ENCODE measurements at places on chromosomes 3 and 15.

DNA sequence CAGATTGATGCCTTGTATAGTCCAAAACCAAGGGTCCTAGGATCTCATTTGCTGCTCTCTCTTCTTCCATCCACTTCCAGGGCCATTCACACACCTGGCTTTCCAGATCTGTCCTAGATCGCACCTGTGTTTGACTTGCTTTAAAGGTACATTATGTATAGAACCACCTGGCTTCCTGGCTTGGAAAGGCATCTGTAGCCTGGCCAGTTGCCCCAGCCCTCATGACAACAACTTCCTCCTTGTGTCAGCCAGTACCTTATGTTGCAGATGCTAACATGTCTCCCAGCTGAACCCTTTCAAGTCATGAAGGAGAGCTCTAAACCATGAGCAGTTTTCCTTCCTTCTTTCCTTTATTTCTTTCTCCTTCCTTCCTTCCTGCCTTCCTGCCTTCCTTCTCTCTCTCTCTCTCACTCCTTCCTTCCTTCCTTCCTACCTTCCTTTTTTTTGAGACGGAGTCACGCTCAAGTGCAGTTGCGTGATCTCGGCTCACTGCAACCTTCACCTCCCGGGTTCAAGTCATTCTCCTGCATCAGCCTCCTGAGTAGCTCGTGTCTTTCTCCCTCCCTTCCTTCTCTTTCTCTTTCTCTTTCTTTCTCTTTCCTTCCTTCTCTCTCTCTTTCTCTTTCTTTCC is 2.5 kb upstream of the HTR3C start:
- H3K27me3 ChIP-seq, result no peaks in the 10 kb centered on the region
- DNase-seq, result no peak
- no peak overlapping the region for H3K4me3 ChIP-seq
- no peaks in the 10 kb centered on the region for H3K4me1 ChIP-seq
- no peak overlapping the region for H3K27ac ChIP-seq

- H3K4me1 ChIP-seq, result peaks cover 14% of the 10 kb centered on the region
- H3K4me3 ChIP-seq, result no peak overlapping the region
- H3K27ac ChIP-seq, result no peak overlapping the region
- no peak for DNase-seq
- H3K27me3 ChIP-seq, result peaks cover 4% of the 10 kb centered on the region
Measured at GRCh38 chr3:128813097-128813496, 66.3 kb upstream of the ACAD9 start.

- no peaks in the 10 kb centered on the region for H3K27me3 ChIP-seq
- no peaks in the 10 kb centered on the region for H3K4me1 ChIP-seq
- no peak for DNase-seq
- no peak overlapping the region for H3K27ac ChIP-seq
- no peak overlapping the region for H3K4me3 ChIP-seq
Measured at GRCh38 chr15:45259796-45260195, 7.8 kb downstream of the SLC28A2 start.

- H3K27me3 ChIP-seq, result no peaks in the 10 kb centered on the region
- no peak for DNase-seq
- no peak overlapping the region for H3K4me3 ChIP-seq
- H3K4me1 ChIP-seq, result no peaks in the 10 kb centered on the region
- H3K27ac ChIP-seq, result no peak overlapping the region
Measured at GRCh38 chr15:54045397-54045796, 67.2 kb downstream of the UNC13C start.

DNA sequence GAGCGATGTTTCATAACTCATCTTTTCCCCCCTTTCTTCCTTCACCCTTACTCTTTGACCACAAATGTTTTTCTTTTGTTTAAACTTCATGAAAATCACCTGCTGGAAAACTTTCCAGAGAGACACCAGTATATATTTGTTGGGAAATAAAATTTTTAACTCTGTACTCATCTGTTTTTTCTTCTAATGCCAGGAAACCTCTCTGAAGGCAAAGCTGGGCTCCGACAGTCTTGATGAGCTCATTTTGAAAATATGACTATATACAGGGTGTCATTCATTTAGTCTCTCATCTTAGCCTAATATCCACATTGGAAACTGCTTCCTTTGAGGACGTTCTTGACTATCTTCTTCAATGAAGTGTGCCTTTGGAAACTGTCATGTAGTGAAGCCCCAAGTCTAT is 339.6 kb upstream of the ROBO2 start:
- DNase-seq, result no peak
- no peak overlapping the region for H3K27ac ChIP-seq
- no peaks in the 10 kb centered on the region for H3K27me3 ChIP-seq
- no peaks in the 10 kb centered on the region for H3K36me3 ChIP-seq

DNA sequence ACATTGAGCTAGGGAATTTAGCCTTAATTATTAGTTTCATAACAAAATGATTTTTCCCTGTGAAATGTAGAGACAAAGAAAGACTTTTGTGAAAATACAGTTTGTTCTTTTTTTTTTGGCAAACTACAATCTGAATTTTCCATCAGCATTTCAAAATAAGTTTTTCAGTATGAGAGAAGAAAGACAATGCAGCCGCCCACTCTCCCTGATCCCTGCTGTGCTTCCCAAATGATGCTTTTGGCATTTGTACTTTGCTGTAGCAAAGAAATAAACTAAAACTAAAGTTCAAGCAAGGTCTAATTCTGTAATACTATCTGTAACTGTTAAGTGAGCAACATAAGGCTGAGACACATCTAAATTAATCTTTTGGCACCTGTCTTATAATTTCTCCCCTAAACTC is 782.2 kb downstream of the VGLL3 start:
- no peak overlapping the region for H3K4me3 ChIP-seq
- no peaks in the 10 kb centered on the region for H3K4me1 ChIP-seq
- no peaks in the 10 kb centered on the region for H3K27me3 ChIP-seq
- no peak for DNase-seq

DNA sequence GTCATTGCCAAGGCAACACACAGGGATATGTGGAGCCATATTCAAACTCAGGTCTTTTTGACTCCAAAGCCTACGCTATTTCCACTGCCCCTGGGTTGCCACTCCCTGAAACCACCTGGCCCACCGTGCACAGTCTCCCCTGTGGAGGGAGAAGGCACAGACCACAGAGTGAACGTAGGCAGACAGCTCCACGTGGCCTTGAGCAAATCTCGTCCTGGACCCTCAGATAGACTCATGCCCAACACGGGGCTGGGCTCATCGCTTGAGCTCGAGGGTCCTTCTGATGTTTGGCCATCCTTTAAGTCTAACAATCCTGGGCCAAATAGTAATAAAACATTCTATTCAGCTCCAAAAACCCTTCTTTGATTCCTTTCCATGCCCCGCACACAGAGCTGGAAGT is 72.0 kb downstream of the CPN2 start:
- peaks cover 7% of the 10 kb centered on the region for H3K27me3 ChIP-seq
- DNase-seq, result peak; percentile 4
- H3K36me3 ChIP-seq, result no peaks in the 10 kb centered on the region
- no peak overlapping the region for H3K4me3 ChIP-seq

DNA sequence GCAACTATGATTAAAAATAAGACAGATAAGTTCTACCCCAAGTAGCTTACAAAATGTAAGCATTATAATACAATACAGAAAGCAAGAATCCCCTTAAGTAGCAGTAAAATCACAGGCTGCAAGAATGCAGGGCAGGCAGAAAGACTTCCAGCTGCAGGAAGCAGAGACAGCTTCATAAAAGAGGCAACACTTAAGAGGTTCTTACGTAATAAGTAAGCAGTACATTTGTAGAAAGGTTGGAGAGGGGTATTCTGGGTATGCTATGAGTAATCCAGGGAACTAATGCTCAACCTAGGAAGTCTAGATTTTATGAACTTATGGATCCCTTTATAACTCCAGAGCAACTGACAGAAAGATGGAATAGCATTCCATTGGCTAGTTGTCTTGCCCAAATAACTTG is 151.6 kb downstream of the IL5RA start:
- no peaks in the 10 kb centered on the region for H3K36me3 ChIP-seq
- no peak overlapping the region for H3K27ac ChIP-seq
- H3K4me1 ChIP-seq, result no peaks in the 10 kb centered on the region
- no peaks in the 10 kb centered on the region for H3K27me3 ChIP-seq

- H3K4me3 ChIP-seq, result no peak overlapping the region
- H3K27me3 ChIP-seq, result no peaks in the 10 kb centered on the region
- H3K36me3 ChIP-seq, result peaks cover 26% of the 10 kb centered on the region
- no peak overlapping the region for H3K27ac ChIP-seq
- H3K4me1 ChIP-seq, result no peaks in the 10 kb centered on the region
Measured at GRCh38 chr15:80945605-80946004, 44.0 kb downstream of the MESD start.

- H3K27ac ChIP-seq, result no peak overlapping the region
- H3K36me3 ChIP-seq, result no peaks in the 10 kb centered on the region
- no peak for DNase-seq
- H3K27me3 ChIP-seq, result no peaks in the 10 kb centered on the region
Measured at GRCh38 chr15:60528530-60528929, 49.6 kb upstream of the ICE2 start.

DNA sequence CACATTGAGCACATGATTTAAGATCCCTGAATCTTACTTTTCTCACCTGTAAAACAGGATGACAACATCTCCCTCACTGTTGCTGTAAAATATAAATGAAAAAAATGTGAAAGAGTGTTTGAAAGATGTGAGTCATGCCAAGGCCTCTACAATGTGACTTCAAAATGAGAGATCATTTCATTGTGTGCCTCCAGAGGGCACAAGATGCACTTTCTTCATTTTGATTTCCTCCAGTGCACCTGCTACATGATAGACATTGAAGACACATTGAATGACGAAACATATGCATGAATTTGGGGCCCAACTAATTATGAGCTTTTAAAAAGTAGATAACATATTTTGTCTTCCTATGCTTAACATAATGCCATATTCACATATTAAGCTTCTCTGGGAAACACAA is 170.3 kb downstream of the MOBP start:
- peaks cover 3% of the 10 kb centered on the region for H3K27me3 ChIP-seq
- H3K27ac ChIP-seq, result no peak overlapping the region
- no peak overlapping the region for H3K4me3 ChIP-seq
- DNase-seq, result no peak
- H3K36me3 ChIP-seq, result no peaks in the 10 kb centered on the region

DNA sequence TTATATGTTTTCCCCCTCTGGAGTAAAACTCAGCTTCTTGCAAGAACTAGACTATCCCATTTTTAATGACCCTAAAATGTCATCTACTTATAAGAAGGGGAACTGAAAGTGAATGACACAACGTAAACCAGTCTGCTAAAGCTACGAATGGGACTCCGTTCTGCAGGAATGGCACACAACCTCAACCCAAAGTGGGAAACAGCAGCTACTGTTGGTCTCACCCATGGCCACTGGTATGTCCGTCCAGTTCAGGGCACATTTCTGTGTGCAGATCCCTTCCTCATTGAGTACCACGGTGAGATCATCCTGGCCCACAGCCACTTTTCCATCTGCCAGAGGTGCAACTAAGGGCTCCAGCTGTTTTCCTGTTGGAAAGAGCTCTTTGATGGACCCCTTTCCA is 23.8 kb downstream of the VPS39 start:
- peaks cover 2% of the 10 kb centered on the region for H3K27me3 ChIP-seq
- no peak for DNase-seq
- no peaks in the 10 kb centered on the region for H3K36me3 ChIP-seq
- no peak overlapping the region for H3K27ac ChIP-seq
- no peak overlapping the region for H3K4me3 ChIP-seq

GRCh38 chr3:177051411-177051810 is 145.9 kb downstream of the TBL1XR1 start:
- no peaks in the 10 kb centered on the region for H3K27me3 ChIP-seq
- H3K27ac ChIP-seq, result peak overlapping the region; percentile 72
- H3K36me3 ChIP-seq, result no peaks in the 10 kb centered on the region
- DNase-seq, result no peak

DNA sequence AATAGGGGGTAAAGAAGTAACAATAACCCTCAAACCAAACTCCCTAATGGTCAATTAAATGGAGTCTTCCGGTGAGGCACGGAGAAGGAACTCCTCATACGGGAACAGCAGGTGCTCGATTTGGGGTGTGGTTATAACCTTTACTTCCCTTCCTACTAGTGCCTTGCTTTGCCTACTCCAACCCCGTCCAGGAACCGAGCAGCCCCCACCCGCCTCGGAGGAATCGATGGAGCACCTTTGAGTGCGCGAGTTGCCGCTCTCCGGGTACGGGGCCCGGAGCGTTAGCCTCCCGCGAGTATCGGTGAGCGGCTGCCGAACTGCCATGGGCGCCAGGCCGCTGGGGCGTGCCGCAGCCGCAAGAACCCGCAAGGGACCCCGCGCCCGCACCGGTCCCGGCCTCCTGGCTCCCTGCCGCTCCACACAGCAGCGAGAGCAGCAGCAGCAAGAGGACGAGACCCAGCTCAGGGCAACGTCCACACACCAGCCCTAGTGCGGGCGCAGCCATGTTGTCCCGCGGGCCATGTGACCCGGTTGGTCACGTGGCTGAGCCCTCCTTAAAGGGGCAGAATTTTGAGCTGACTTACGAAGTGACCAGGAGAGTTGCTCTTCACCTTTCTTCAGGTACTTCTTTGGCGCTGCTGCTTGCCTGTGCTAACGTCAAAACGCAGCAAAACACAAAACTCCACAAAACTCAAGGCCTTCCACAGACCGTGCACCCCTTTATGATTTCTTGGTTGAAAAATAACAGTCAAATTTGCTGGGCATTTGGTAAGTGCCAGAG is at the start of gene SUMF1:
Gene SUMF1 (minus strand): TSS at position 529 of the 781 bp plus-strand sequence. CDS start 24 bp downstream, at position 505.
- H3K27me3 ChIP-seq, result peaks cover 2% of the 10 kb centered on the region
- H3K4me1 ChIP-seq, result peaks cover 1% of the 10 kb centered on the region
- peak within 1 kb of the TSS; percentile 93 for H3K4me3 ChIP-seq

- no peaks in the 10 kb centered on the region for H3K36me3 ChIP-seq
- H3K27me3 ChIP-seq, result peaks cover 9% of the 10 kb centered on the region
- DNase-seq, result no peak
Measured at GRCh38 chr15:78237146-78237545, 2.8 kb upstream of the ACSBG1 start.

GRCh38 chr3:30189900-30190299 is 416.5 kb upstream of the TGFBR2 start:
- no peak overlapping the region for H3K4me3 ChIP-seq
- no peak overlapping the region for H3K27ac ChIP-seq
- no peak for DNase-seq
- no peaks in the 10 kb centered on the region for H3K27me3 ChIP-seq

- H3K27me3 ChIP-seq, result no peaks in the 10 kb centered on the region
- no peak overlapping the region for H3K27ac ChIP-seq
- peaks cover 30% of the 10 kb centered on the region for H3K4me1 ChIP-seq
- no peaks in the 10 kb centered on the region for H3K36me3 ChIP-seq
Measured at GRCh38 chr3:78825118-78825857, 942.5 kb downstream of the ROBO1 start.

- H3K4me1 ChIP-seq, result peaks cover 18% of the 10 kb centered on the region
- no peaks in the 10 kb centered on the region for H3K36me3 ChIP-seq
- no peak for DNase-seq
- peaks cover 4% of the 10 kb centered on the region for H3K27me3 ChIP-seq
- no peak overlapping the region for H3K27ac ChIP-seq
Measured at GRCh38 chr3:126132751-126133511, 47.5 kb downstream of the ALDH1L1 start.

- H3K27ac ChIP-seq, result no peak overlapping the region
- no peak for DNase-seq
- H3K36me3 ChIP-seq, result no peaks in the 10 kb centered on the region
- no peaks in the 10 kb centered on the region for H3K27me3 ChIP-seq
Measured at GRCh38 chr15:95687686-95688085, 642.8 kb upstream of the NR2F2 start.

Data from glutamatergic neuron (in vitro differentiated cells).